ENCODE measurements at places on chromosomes 13 and 19.

DNA sequence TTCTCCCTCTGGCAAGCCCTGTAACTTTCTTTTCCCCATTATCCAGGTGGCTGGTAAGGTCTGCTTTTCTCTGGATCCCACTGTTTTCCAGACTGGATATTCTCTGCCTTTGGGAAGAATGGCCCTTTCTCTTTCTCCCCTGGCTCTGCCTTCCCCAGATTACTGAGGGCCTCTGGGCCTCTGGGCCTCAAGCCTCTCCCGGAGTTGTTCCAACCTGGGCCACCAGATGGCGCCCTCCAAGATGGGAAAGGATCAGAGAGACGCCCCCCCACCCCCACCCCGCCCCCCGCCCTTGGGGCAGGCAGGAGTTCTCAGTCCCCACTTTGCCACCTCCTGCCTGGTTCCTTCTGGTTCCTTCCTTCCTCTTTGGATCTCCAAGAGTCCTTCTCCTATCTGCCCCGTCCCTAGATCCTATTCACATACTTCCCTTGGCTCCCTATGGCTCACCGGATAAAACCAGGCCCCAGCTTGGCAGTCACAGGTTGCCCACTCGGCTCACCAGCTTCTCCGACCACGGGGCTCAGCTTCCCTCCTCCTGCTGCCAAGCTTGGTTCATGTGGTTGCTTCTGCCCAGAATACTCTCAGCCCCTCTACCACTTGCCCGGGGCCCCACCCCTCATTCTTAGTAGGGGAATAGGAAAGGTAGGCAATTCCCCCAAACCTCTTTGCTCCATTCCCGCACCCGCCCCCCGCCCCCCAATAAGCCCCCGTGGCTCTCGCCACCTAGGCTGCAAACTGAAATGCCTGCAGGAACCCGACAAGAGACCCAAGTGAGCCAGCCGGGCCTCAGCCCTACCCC, 13.1 kb downstream of the EPS8L1 start:
- peak; percentile 53 for DNase-seq

DNA sequence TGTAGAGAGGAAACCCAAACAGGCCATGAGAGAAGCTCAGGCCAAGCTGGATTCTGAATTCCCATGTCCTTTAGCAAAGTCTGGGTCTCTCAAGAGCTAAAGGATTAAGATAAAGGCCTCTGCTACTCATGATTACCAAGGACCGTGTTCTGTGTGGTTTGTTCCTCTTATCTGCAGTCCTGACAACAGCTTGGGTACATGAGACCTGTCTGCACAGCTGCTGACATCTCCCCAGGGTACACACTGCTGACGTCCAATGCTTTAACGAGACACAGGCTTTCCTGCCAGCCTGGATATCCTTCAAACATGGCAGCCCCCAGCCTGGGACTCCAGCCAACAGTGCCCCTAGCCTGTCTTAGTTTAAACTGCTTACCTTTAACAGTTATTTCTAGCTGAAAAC, 211.0 kb downstream of the SLC7A1 start:
- peak; percentile 2 for DNase-seq

DNA sequence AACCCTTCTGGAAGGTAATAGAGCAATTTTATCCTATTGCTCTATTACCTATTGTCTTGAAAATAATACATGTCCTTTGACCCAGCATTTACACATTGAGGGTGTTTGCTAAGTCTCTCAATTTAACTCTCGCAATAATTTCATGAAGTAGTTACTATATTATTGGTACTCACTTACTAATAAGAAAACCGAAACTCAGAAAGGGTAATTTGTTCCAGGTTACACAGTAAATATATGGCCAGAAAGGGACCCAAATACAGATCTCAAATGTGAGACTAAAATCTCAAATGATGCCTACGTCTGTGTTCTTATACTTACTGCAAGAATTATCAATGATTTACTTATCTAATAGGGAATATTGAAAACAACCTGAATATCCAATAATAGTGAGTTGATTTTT, 29.7 kb upstream of the FAM216B start:
- DNase-seq: no peak

DNA sequence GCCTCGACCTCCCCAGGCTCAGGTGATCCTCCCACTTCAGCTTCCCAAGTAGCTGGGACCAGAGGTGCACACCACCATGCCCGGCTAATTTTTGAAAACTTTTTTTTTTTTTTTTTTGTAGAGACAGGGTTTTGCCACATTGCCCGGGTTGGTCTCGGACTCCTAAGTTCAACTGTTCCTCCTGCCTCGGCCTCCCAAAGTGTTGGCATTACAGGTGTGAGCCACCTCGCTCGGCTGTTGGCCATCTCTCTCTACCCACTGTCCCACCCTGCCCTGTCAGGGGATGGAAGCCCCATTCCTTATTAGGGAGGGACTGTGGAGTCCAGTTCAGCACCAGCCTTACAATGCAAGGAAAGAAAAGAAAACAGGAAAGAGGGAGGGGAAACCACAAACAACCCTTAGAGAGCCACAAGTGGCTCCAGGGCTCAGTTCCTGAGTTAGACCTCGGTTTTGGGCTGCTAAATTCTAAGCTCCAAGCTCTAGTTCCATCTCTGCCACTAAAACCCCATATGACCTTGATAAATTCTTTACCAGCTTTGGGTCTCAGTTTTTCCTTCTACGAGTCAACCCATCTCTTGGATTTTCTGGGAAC, 31.7 kb downstream of the ACTL9 start:
- DNase-seq: no peak

- no peak for DNase-seq
These were observed 4.8 kb upstream of the LAMP1 start for GRCh38 chr13:113292021-113292862.

- no peak for DNase-seq
These were observed 583 bp downstream of the FGF14 start for GRCh38 chr13:102401265-102401664.

GRCh38 chr19:39401549-39402345, 4.9 kb upstream of the ZFP36 start:
- no peak for DNase-seq

- DNase-seq: no peak
These were observed 12.8 kb downstream of the CHST8 start for GRCh38 chr19:33634361-33635091.

Data from NCI-H2081 (cell line).